B cell (primary cell): ENCODE measurements at places on chromosomes 11 and 22. TPM values are rescaled to one million over a fixed set of nuclear protein-coding genes. Genes with fewer than 3 reads are reported as not detected.

The F2 gene
- polyA plus RNA-seq: not detected in 2 replicates

The ZNF280B gene
- 0.67 and 0.88 TPM in 2 replicates for polyA plus RNA-seq

GRCh38 chr22:29147331-29147899, 58.3 kb upstream of the EMID1 start:
- no peak for DNase-seq

The NEAT1 gene
- 66.7 and 127 TPM in 2 replicates for polyA plus RNA-seq

- DNase-seq: no peak
Measured at GRCh38 chr11:115887727-115888126, 383.5 kb upstream of the CADM1 start.

GRCh38 chr11:68141246-68142027, 20.2 kb upstream of the CHKA start:
- DNase-seq: no peak

- DNase-seq: no peak
Measured at GRCh38 chr11:74018331-74019005, 9.6 kb upstream of the UCP3 start.

The OR8D4 gene
- polyA plus RNA-seq: not detected in 2 replicates

DNA sequence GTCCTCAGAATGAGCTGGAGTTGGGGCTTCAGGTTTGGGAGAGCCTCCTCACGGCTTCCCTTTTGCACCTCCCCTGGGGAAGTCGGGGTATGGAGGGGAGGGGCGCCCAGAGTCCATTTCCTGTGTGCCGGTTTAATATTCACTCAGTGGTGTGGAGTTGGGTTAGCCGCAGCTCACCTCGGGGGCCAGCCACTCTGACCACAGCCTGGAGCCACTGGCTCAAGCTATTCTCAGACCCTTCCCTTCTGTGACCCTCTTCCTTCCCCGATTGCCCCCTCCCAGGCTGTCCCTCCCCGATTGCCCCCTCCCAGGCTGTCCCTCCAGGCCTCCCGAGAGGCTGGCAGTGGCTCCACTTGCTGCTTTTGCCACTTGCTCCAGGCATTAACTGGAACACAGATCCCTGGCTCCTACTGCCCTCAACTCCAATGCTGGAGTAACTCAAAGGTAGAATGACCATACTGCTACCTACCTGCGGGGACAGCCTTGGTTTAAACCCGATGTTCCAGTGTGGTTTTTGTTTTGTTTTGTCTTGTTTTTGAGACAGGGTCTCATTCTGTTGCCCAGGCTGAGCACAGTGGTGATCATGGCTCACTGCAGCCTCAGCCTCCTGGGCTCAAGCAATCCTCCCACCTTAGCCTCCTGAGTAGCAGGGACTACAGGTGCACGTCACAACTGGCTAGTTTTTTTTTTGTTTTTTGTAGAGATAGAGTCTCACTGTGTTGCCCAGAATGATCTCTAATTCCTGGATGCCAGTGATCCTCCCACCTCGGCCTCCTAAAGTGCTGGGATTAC, 29.3 kb downstream of the RPUSD4 start:
- no peak for DNase-seq

- no peak for DNase-seq
Measured at GRCh38 chr11:64379817-64380709, 21.1 kb downstream of the RPS6KA4 start.

The C11orf21 gene
- polyA plus RNA-seq: 38.9 and 72.4 TPM in 2 replicates

GRCh38 chr22:40237788-40238424, 60.2 kb downstream of the TNRC6B start:
- DNase-seq: no peak

- DNase-seq: no peak
Measured at GRCh38 chr11:99535819-99536218, 515.1 kb downstream of the CNTN5 start.

DNA sequence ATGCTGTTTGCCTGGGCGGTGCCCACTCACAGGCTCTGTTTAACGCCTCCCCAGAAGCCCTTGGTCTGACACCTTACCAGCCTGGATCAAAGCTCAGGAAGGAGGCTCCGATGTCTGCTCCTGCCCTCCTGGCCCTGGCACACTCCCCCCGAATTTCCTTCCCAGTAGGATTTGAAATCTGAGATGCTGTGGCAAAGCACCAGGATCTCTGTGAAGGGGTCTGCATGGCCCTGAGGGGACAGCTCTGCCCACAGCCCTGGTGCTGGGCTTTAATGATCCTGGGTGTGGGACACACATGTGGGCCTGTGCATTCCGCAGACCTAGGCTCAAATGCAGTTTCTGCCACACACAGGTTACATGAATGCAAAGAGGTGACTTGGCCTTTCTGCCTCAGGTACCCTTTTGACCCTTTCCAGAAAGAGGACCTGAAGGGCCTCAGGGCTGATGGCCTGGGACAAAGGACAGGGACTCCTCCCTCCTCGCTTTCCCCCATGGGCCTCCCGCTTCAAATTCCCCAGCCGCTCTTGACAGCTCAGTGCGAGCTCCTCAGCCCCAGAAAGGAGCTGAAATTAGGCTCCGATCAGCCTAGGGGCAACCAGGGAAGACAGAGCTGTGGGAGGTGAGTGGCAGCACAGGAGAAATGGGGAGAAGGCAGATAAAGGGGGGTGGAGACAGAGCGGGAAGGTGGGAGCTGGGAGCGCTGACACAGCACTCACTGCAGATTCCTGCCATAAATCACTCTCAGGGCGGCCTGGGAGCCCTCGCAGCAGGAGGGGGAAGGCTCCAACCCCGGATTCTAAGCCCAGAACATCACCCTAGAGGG, 41.3 kb downstream of the TRIM29 start:
- DNase-seq: no peak

GRCh38 chr11:113375402-113375801, 12.2 kb upstream of the ANKK1 start:
- peak; percentile 7 for DNase-seq

The APLNR gene
- not detected in 2 replicates for polyA plus RNA-seq

GRCh38 chr11:134901542-134901941, 489.5 kb upstream of the B3GAT1 start:
- DNase-seq: no peak

- DNase-seq: peak; percentile 30
Measured at GRCh38 chr22:29205594-29206371, at the start of gene EMID1. EMID1 (plus strand) TSS chr22:29205896; CDS start chr22:29206039, 143 bp downstream.

GRCh38 chr11:15988016-15988550, 368.3 kb downstream of the SOX6 start:
- no peak for DNase-seq

GRCh38 chr22:37751449-37752188, 54.8 kb downstream of the TRIOBP start:
- no peak for DNase-seq

DNA sequence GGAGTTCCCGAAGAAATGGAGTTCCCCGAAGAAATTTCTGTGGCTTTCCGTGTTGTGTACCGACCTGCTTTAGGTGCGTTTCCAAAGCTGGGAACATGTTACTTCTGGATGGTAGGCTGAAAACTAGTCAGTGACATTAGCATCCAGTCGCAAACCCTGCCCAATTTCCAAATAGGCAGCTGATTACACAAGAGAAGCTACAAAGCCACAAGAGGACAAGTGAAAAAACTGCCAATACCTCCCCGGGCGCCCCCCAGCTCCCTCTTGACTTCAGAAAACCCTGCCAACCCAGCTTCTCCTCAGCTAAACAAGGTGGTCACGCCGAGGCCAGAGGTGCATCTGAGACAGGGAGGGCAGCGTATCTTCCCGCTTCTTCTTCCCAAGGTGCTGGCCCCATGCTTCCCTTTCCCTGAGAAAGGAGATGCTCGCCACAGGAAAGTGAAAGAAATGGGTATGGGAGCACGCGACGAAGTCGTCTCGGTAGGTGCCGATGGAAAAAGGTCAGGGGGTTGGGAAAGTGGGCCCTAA, 551 bp downstream of the AGBL2 start:
- DNase-seq: no peak

- DNase-seq: no peak
Measured at GRCh38 chr22:24444729-24445466, 17.5 kb downstream of the ADORA2A start.

GRCh38 chr11:69380921-69381581, 87.1 kb downstream of the MYEOV start:
- DNase-seq: no peak

The LUZP2 gene
- not detected in 2 replicates for polyA plus RNA-seq

DNA sequence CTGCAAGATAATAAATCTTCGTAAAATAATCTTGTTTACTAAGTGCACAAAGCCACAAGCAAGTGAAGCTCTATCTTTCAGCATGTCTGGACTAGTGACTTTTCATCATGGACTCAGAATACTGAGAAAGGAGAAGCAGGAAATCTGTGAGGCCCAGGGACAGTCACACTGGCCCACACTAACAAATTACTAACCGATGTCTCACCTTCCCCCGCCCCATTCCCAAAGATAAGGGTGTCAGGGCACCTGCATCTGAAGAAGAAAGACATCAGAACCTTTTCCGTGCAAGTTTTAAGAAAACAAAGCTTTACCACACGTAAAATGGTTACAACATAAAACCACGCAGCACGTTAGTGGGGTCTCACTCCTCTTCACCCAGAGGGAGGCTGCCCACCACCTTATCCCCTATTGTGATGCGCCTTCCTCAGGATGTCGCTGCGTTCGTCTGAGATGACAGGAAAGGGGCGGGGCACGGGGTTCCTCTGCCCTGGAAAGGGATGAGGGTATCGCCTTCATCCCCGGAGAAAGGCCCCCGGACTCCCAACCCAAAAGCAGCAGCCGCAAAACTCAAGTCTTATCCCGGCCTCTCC, 616 bp downstream of the BTBD10 start:
- DNase-seq: no peak

DNA sequence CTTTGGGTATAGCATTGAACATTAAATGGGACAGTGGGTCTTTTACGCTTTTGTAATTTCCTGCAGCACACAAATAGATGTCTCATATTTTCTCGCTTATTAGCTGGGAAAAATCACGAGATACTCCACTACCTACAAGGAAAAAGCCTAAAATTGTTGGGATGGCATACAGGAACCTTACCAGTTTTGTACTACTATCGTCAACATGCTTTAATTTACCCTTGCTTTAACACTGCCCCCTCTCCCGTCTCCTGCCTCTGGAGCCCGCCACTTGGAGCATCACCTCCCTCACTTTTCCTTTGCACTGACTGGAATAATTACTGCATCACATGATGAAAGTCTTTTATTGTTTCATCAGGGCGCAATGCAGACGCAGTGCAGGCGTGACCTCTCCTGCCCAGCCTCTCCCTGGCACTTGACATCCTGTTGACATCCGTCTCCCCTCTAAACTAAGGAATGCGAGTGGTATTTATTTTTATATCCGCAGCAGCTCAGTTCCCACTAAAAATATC, 1.0 kb upstream of the FNBP4 start:
- DNase-seq: no peak

GRCh38 chr11:38304926-38305325, 1706.9 kb upstream of the RAG2 start:
- DNase-seq: no peak

The TREH gene
- polyA plus RNA-seq: not detected in 2 replicates

The DEUP1 gene
- not detected in 2 replicates for polyA plus RNA-seq

GRCh38 chr22:24420072-24420976, 7.1 kb upstream of the ADORA2A start:
- DNase-seq: no peak

DNA sequence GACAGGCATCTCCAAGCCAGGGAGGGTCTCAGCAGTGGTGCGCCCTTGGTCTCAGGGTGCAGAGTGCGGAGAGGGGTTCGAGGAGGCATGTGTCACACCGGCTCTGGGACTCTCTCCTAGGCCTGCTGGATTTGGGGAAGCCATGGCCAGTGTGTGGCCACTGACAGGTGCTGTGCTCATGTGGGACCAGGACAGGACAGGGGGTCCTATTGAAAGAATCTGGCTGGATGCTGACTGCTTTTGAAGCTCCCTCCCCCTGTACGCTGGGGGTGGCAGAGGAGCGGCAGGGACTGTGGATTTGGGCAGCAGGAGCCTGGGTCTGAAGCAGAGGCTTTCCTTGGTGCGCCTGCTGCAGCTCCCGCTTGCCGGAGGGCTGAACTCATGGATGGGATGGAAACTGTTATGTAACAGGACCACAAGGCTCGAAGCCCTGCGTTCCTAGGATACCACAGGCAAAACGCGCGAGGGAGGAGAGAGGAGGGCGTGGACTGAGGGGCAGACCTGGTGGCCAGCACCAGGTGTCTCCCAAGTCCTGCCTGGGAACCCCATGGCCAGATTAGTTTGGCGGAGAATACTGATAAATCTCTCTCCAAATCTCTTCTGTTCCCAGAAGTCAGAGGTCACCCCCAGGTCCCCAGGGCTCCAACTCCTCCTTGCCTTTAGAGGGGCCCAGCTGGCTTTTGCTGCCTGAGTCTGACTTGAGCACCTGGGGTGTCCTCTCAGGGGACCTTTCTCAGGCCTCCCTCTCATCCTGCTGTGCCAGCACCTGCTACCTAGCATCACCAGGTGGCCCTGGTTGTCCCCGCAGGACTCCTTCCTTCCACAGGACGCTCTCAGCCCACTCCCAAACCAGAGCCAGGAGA, 13.8 kb upstream of the TEF start:
- no peak for DNase-seq

DNA sequence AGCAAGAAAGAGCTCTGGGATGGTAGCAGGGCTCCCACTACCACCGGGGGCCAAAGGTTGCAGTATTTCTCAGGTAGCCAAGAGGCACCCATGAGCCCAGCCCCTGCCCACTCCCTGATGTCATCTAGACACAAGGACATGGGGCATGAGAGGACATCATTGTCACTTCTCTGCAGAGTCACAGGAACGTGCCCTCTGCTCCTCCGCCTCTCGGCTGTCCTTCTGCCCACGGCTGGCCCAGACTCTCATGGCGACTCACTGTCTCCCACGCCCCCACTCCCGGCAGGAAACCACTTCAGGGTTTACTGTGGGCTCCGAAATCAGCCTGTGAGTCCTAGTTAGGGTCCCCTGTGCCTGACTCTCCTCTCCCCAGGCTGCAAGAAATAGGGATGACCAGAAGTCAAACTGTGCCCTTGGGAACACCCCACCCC, 1.8 kb upstream of the GAL start:
- no peak for DNase-seq

- no peak for DNase-seq
Measured at GRCh38 chr11:34250211-34250610, 107.6 kb downstream of the ABTB2 start.

GRCh38 chr11:120413480-120413879, 77.3 kb downstream of the ARHGEF12 start:
- no peak for DNase-seq

GRCh38 chr11:64791781-64792291, 11.2 kb downstream of the MAP4K2 start:
- no peak for DNase-seq

GRCh38 chr11:59259047-59259446, 46.3 kb upstream of the MPEG1 start:
- no peak for DNase-seq

DNA sequence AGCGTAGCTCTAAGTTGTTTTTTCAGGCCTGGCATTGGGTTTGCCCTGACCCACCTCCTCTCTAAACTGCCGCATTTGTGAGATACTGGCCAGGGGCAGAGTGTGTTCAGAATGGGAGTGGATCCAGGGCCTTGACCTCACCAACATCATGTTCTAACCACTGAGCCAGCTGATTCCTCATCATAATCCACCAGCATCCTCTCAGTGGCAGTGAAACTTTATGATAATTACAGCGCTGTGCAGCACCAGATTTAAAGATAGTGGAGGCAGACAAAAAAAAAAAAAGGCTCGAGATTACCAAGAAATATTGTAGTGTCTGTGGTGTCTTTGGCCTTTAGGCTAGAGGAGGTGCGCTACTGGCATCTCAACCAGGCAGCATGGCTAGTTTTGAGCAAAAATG, 53.0 kb downstream of the KREMEN1 start:
- no peak for DNase-seq

The AMBRA1 gene
- polyA plus RNA-seq: 13.8 and 16.8 TPM in 2 replicates

The OR51B5 gene
- not detected in 2 replicates for polyA plus RNA-seq

GRCh38 chr11:18321578-18321968, 367 bp downstream of the HPS5 start:
- no peak for DNase-seq
